ENCODE measurements at places on chromosomes 5 and 9.
A peak's percentile ranks its signal among the peaks of the same experiment; 100 is the strongest.

- no peak for DNase-seq
Observed at GRCh38 chr9:101366038-101366756, 18.6 kb downstream of the BAAT start.

DNA sequence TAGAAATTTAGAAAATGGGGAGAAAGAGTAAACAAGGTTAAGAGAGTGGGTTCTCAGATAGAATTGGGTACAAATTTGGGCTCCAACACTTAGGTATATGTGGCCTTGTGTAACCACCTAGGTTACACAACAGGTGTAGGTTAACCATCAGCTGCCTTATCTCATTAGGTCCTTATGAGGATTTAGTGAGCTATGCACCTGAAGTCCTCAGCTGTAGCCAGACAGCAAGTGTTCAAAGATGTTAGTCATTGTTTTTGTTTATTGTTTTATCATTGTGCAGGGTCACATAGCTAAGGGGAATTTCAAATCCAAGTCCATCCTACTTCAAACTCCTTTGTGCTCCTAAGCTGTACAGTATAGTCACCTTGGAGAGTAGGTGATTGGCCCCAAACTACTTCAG lies 970 bp upstream of the TRIM32 start:
- DNase-seq = no peak

GRCh38 chr5:2658447-2658846 lies 93.0 kb downstream of the IRX2 start:
- DNase-seq = no peak

GRCh38 chr5:128629157-128629556 lies 91.1 kb upstream of the FBN2 start:
- no peak for DNase-seq

GRCh38 chr5:37742111-37742510 lies 97.7 kb downstream of the GDNF start:
- DNase-seq = no peak

GRCh38 chr9:37066139-37066725 lies 32.2 kb upstream of the PAX5 start:
- no peak for DNase-seq

DNA sequence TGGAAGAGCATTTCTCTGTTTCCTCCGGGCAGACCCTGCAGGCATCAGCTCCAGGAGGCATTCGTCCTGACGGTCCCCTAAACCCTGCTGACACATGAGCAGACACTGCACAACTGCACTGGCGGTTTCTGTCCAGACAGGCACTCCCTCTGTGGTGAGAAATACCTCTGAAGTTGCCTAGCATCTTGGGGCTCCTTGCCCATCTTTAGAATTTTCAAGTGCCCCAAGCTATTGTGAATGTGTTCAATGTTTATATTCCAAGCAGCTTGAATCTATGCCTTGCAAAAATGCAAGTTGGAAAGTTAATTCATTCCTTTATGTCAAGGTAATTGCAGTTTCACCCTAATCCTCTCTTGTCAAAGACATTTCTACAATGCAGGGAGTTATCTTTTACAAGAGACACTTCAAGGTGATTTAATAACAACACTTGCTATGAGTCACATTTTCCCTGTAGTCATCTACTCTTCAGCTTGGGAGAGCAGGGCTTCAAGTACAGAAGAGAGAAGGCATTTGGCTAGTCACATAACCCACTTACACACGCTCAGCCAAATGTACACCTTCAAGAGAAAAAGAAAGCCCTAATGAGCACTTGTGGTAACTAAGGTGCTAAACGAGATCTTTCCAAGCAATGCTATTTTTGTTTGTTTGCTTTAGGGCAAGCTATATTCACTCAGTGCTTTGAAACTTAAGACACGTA lies 302.5 kb downstream of the MLLT3 start:
- no peak for DNase-seq

GRCh38 chr9:6787793-6788161 lies 30.0 kb downstream of the KDM4C start:
- DNase-seq = no peak

GRCh38 chr9:92147852-92148180 lies 32.6 kb upstream of the SPTLC1 start:
- DNase-seq = no peak

DNA sequence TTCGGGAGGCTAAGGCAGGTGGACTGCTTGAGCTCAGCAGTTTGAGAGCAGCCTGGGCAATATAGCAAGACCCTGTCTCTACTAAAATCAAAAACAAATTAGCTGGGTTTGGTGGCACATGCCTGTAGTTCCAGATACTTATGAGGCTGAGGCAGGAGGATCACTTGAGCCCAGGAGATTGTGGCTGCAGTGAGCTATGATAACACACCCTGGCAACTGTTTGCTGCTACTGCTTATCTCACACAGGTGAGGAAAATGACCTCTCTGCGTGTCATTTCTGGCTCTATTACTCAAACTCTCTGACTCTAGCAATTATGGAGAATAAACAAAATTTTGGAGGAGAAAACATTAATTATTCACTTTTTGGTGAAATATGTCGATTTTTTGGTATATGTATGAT lies 45.3 kb upstream of the TMC1 start:
- DNase-seq = no peak

- DNase-seq = no peak
Observed at GRCh38 chr5:115557667-115558387, 13.3 kb upstream of the FEM1C start.

DNA sequence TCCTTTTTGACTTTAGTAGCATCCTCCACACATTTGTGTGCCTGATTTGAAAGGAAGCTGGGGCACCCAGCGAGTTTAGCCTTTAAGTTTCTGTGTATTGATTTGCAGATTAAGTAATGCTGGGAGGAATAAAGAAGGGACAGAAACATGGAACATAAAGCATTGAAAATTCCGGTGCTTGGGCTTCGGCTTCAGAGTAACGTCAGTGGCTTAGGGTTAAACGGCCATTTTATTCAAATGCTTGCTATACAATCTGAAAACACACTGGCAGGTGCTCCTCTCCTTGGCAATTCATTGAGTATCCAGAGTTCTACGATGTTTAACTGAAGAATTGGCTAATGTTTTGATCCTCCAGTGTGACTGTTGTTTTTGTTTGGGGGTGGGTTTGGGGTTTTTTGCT lies 58.0 kb upstream of the FSD1L start:
- DNase-seq = no peak

DNA sequence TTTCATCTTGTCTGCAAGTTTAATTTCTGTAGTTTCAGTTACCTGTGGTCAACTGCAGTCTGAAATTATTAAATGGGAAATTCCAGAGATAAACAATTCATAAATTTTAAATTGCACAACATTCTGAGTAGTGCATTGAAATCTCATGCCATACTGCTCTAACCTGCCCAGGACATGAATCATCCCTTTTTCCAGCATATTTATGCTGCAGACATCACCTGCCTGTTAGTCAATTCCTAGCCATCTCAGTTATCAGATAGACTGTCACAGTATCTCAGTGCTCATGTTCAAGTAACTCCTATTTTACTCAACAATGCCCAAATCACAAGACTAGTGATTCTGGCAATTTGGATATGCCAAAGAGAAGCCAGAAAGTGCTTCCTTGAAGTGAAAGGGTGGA lies 223.0 kb upstream of the GRIA1 start:
- no peak for DNase-seq

DNA sequence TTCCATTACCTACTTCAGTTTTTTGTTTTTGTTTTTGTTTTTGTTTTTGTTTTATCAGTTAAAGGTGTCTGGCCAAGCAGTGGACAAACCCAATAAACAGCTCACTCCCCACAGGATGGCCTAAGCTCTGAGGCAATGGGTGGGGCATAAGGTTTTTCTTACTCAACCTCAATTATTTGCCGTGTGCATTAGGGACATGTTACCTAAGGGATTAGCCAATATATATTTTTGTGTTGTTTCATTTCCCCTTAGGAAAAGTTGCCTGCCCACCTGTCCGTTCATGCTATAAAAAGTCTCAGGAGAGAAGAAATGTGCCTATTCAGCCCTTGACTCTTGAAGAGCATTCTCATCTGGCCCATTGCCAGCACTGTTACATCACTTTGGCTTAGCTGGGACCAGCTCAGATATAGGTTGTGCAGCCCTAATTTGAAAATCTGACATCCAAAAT lies 7.3 kb downstream of the SH3RF2 start:
- DNase-seq = no peak

GRCh38 chr5:78985116-78985724 lies at the start of gene ARSB:
Gene ARSB (minus strand): TSS chr5:78985310. CDS start chr5:78985248, 62 bp downstream.
- DNase-seq = peak; percentile 49

DNA sequence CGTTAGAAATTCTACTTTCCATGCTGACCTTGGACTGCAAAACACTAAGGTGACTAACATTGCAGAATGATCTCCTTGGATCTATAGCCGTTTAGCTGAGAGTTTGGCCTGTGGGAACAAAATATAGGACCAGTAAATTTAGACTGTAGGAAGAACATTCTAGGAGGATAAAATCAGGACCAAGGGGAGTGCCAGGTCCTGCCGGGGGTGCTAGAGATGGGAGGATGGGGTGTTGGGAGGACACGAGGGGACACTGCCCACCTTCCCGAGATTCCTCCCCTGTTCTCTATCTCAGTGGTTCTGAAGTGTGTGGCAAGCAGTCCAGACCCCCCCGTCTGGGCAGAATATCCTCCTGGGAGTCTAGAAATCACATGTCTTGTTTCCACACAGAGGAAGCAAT lies 445.2 kb downstream of the ZSWIM6 start:
- DNase-seq = no peak

- no peak for DNase-seq
Observed at GRCh38 chr5:90226433-90227099, 183.0 kb downstream of the CETN3 start.

DNA sequence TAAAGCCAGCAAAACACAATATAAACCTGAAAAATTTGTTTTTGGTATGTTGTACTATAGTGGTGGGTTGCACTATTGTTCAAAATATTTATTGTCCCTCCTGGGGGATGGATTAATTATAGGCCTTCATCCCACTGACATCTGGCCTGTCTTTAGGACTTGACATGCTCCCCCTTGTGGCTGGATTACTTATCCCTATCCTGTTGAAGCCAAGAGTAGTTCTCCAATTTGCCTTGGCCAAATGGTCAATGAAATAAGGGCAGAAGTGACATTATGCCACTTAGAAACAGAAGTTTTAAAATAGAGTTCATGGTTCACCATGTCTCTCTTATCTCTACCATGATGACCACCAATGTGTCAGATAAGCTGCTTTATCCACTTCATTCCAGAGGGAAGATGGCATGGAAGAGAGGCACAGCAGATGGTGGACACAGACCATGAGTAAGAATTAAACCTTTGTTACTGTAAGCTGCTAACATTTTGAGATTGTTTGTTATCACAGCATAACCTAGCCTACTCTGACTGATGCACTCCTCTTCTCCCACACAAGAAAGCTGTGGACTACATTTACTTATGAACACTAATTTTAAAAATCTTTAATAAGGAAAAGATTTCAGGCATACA lies 29.2 kb upstream of the ARHGEF28 start:
- DNase-seq = no peak

DNA sequence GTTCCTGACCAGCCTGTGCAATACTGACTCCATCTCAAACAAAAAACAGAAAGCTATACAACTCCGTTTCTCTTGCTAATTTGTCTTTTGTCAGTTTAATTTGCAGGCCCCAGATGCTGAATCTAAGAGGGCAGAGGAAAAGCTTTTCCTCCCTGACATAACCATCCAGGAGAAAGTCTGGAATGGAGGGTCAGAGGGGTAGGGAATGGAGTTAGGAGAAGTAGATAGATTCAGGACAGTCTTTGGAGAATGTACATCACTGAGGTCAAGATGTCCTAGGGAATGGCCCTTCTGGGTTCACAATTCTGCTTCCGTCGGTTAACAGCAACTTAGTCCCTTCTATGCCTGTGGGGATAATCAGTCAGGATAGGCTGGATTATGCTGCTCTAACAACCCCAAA lies 6.6 kb upstream of the SQSTM1 start:
- DNase-seq = no peak

DNA sequence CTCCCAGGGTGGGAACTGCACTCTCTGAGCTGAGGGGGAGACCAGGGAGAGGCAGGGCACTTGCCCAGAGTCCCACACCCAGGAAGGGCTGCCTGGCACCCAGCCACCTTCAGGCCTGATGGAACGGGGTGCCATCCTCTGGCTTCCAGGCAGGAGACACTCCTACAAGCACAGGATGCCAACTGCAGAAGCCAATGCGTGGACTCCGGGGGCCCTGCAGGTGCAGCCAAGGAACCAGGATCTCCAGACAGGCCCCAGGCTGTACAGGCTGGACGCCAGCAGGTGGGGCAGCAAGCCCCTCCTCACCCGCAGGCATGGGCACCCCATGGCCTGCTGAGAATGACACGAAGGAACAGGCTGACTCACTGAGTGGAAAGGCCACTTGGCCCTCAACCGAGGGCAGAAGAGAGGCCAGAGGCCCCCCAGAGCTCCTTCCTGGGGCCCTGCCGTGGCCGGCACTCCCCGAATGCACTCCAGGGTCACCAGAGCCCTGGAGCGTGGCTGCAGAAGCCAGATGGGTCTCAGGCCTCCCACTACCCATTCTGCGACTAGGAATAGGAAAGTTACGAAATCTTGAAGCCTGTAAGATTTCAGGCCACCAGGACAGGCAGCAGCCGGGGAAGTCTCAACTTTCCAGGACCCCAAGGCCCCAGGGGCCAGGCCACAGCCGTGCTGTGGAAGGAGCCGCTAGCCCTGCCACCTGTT lies 15.7 kb downstream of the NACC2 start:
- DNase-seq = no peak

DNA sequence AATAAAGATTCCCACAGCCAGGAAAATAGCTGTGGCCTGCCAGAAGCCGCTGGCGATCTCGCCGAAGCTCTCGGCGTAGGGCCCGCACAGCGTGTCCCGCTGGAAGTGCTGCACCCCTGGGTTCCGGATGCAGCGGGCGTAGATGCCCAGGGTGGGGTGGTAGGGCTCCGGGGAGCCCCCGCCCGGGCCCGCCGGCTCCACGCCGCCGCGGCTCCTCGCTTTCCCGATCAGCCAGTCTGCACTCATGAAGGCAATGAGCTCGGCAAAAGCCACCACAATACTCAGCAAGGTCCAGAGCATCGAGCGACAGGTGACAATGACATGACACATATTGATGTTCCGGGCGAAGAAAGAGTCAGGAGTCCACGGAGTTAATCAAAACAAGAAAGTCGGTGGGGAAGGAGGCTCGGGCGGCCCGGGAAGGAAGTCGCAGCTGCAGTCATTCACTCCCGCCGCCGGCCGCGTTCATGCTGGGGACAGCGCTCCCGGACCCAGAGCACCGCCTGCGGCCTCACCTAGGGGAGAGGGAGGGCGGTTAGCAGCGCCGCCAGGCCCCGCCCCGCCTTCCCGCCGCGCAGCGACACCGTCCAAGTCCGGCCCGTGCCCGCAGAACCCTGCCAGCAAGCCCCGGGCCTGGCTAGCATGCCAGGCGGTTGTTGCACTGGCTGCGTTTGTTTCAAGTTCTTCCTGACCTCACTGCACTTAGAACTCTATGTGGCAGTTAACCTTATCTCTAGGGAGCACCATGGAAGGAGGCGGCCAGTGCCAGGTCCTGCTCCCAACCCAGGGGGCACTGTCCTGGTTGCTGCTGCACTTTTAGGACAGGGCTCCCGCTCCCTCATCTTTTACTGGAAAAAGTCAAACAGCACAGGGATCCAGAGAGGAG lies 138.4 kb downstream of the LHFPL2 start:
- DNase-seq = peak; percentile 17

Data from activated gamma-delta T cell (primary cell).